T-helper 1 cell (primary cell): ENCODE measurements at places on chromosomes 7 and 10.
A peak's percentile ranks its signal among the peaks of the same experiment; 100 is the strongest.

GRCh38 chr7:150900675-150901074 is 48.4 kb downstream of the AOC1 start:
- no peak for DNase-seq

GRCh38 chr7:108598914-108599580 is 29.4 kb downstream of the DNAJB9 start:
- DNase-seq = no peak

- DNase-seq = no peak
Observed at GRCh38 chr7:86961686-86962085, 97.8 kb downstream of the ELAPOR2 start.

GRCh38 chr7:73443548-73444255 is 10.1 kb downstream of the FZD9 start:
- DNase-seq = no peak

GRCh38 chr10:71236286-71236685 is 23.9 kb downstream of the UNC5B start:
- no peak for DNase-seq

GRCh38 chr7:44281811-44282600 is 43.4 kb downstream of the CAMK2B start:
- no peak for DNase-seq

GRCh38 chr7:55272328-55272727 is 92.8 kb upstream of the LANCL2 start:
- no peak for DNase-seq

DNA sequence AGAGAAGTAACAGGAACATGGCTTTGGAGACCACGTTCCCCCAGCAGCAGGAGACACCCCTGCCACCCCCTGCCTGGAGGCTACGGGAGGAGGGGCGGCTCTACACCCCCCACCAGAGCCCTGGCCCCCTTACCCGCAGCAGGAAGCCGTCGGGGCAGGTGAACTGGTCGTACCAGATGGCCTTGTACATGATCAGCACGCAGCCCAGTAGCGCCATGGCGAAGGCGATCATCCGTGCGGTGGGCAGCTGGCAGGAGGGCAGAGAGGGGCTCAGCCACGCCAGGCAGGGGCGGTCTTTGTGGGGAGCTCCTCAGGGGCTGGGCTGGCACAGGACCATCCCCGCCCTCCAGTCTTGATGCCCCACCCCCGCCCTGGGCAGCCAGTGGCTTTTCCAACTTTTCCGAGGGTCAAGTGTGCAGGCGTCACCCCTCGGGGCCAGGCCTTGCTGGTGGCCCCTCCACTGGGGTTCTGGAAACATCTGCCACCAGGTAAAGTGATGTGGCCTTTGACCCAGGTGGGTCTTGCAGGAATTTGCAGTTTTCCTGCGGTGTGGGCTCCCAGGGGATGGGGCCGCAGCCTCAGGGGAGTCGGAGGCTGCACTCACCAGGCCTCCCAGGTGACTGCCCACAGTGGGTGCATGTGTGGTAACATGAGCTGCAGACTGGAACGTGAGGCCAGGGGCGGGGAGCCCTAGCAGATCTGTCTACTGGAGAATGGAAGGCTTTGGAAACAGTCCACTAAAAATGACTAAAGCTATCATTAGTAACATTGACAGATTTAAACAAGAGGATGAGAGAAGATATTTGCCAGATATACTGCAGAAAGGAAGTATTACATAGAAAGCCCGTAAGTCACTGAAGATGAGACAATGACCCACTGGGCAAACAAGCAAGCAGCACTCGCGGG is 9.7 kb downstream of the CALY start:
- no peak for DNase-seq

- DNase-seq = no peak
Observed at GRCh38 chr7:2096692-2097387, 135.9 kb downstream of the MAD1L1 start.

DNA sequence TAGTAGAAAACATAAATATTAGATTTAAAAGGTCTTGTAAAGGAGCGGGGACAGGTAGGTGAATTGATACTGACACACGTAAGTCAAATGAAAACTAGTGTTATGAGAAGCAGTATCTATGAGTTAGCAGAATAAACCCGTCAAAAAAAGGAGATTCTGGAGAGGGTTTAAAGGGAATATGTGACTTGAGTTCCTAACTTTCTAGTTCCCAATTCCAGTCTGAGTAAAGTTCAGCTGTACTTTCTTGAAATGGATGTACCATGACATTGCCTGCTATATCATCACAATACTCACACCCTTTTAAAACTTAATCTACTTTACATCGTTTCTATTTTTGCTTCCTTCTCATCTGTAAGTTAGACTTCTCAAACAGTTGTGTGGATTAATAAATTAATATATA is 122.2 kb downstream of the NRBF2 start:
- no peak for DNase-seq

DNA sequence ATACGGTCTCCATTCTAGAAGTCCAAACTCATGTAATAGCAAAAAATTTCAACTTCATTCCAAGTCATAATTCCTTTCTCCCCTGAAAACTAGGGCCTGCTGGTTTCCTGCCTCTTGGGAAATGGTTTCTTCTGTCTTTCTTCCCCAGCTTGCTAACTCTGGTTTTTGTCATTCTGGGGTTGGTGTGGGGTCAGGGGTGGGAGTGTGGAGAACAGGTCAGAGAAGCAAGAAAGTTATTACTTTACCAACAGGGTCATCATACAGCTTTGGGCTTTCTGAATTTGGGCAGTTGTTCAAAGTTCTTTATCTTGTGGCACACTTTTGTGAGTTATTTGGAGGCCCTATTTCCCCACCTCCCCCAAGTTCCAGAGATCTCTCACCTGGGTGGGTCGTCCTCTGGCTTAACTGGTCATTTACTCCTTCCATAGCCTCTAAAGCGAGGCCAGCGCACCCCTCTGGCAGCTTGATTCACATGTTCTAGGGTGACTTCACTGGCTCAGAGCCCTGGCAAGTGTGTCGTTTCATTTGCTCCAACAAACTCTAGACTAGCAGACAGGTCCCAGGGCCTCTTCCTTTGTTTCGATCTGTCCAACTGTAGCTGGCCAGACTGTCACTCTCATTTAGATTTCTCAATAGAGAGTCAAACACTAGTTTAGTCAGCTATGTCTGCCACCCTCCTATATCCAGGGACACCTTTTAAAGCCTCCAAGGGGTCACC is 161.2 kb downstream of the JCAD start:
- no peak for DNase-seq

DNA sequence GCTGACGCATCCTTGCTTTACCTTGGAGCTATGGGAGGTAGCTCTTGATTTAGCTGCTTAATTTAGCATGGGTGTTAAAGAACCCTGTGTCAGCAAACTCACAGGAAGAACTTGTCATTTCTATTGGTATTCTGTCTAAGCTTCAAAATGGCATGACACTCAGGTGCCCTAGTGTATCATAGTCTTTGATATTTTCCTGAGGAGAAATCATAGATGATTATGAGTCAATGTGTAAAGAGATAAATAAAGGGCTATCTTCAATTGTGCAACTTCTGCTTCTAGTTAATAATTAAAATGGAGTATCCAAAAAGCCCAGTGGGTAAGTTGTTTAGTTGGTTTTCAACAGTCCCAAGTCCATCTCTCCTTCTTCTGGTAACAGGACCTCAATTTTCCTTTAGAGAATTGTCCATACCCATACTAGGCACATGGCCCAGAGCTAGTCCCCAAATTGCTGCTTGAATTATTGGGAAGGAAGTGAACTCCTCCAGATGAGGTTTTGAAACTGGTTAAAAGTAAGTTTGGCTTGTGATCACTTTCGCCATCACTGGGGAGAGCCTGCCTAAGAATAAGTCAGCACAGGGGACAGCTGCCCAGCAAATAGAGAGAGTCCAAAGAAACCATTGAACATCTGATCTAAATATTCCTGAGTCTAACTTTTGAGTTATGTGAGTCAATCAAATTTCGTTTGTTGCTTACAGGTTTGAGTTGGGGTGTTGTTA is 169.0 kb upstream of the PHYHIPL start:
- no peak for DNase-seq

- DNase-seq = no peak
Observed at GRCh38 chr7:116542618-116543017, 17.8 kb downstream of the CAV1 start.

DNA sequence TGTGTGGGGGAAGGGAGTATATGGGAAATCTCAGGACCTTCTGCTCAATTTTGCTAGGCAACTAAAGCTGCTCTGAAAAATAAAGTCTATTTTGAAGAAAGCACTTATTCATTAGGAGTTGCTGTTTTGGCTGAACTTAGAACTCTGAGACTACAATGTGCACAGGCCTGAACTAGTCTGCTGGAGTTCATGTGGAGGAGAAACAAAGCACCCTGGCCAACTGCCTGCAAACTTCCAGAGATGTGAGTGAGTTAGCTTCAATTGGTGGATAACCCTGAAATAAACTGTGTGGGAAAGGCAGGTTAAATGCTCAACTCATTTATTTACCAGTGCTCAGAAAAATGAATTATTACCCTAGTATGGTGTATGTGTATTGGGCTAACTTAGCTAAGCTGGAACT is 17.3 kb upstream of the FAM241B start:
- no peak for DNase-seq

DNA sequence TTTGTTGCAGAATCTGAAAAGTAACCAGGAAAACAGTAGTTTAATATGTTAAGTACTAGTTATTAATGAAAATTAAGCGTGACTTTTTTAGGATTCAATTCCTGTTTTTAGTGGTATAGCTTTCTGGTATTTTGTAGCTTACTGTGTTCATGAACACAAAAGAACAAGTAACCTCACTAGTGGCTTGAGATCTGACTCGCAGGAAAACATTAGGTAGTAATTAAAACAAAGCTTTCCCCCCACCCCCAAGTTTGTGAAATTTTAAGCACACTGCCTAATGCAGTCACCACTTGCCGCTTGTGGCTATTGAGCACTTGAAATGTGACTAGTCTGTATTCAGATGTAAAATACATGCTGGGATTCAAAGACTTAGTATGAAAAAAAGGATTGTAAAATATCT is 102.5 kb upstream of the RPA3 start:
- DNase-seq = no peak

- no peak for DNase-seq
Observed at GRCh38 chr7:128831178-128831993, 1.2 kb downstream of the FLNC start.

DNA sequence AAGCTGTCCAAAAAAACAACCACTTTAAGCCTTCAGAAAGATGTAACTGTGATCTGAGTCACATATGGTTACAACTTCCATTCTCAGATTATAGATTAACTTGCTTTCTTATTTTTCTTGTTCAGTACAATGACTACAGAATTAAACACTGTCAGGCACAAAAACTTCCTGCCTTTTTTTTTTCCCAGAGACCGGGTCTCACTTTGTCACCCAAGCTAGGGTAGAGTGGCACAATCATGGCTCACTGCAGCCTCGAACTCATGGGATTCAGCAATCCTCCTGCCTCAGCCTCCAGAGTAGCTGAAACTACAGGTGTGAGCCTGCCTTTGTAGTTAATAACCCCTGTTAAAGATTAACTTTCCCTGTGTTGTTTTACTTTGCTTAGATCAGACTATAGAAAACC is 163.2 kb downstream of the AVL9 start:
- DNase-seq = no peak

GRCh38 chr7:16648551-16648950 is 2.6 kb downstream of the BZW2 start:
- no peak for DNase-seq

GRCh38 chr7:24741679-24742505 is 15.4 kb downstream of the GSDME start:
- DNase-seq = no peak

DNA sequence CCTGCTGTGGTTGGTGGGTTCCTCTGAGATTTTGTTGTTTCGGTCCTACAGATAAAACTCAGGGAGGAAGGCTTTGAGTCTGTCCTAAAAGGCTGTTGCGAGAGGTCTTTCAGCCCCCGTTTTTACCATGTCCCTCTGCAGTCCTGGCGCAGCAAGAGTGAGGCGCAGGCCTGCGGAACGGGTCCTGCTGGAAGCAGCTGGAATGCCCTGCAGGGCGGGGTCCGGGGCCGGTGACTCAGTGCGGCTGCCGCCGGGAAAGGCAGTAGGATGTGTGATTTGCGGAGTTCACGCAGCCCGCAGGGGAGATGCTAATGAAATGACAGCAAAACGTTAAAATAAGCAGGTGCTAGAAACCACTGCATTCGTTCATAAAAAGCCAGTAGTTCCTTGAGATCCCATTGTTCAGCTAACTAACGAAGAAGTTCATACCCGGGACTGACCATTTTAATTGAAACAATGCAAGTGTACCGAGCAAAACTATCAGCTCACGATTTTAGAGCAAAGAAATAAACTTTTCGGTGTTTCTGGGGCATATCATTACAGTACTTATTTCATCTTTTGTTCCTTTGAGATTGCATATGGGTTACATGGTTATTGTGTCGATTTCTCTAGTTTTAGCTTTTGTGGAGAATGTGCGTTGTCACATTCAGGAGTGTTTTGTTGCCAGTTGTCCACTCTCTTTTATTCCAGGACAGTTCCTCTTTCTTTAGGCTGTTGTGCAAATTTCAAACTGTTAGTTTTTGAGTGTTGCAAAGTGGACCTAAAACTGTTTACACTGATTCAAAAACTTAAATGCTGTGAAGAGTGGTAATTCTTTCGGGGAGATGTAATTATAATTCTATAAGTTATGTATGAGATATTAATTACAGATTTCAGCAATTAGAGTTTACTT is 783 bp downstream of the ANLN start:
- peak; percentile 21 for DNase-seq

DNA sequence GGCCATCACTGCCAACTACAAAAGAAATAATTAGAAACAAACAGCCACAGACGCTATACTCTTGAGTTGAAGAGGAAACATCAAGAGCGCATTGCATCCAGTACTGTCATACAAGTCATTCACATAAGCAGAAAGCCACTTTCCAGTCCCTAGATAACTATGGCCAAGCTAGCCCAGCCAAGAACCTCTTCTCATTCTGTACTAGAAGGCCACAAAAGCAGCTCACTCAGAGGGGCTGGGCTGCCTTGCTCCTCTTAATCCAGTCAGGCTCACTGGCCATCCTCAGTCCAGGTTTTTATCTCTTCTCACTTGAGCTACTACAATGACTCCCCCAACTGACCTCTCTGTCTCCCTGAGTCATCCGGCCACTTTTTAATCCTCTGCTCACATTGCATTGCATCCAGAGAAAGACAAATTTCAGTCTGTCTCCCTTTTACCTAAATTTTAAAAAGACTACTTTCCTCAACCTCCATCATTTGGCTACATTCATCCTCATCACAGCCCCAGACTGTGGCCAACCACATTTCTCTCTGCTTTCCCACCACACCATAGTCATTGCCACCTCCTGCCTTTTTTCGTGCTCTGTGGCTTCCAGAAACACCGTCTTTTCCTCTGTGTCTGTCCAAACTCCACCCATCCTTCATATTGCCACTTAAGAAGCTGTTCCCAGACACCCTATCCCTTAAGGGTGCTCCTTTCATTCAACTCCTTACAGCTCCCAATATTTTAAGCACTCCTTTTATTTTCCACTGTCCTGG is 25.0 kb downstream of the PPP1R3C start:
- no peak for DNase-seq

DNA sequence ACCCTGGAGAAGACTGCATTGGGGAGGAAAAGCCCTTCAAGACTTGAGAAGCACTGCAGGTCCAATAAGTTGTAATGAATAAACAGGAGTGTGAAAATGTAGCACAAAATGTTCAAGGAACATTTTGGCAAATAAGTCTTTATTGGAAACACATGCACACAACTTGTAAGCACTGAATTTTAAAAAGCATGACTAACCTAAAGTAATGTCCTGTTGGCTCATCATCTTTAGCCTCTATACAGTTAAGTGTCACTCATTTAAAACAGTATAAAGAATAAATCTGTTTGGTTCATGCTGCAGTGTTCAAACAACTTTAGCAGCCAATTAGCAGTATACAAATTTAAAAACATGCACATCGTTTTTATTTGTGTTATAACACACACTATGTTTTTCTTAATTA is 108.6 kb downstream of the CDK6 start:
- no peak for DNase-seq
